ENCODE measurements at places on chromosomes 12 and 14. TPM values are rescaled to one million over a fixed set of nuclear protein-coding genes. Genes with fewer than 3 reads are reported as not detected.
A peak's percentile ranks its signal among the peaks of the same experiment; 100 is the strongest.

DNA sequence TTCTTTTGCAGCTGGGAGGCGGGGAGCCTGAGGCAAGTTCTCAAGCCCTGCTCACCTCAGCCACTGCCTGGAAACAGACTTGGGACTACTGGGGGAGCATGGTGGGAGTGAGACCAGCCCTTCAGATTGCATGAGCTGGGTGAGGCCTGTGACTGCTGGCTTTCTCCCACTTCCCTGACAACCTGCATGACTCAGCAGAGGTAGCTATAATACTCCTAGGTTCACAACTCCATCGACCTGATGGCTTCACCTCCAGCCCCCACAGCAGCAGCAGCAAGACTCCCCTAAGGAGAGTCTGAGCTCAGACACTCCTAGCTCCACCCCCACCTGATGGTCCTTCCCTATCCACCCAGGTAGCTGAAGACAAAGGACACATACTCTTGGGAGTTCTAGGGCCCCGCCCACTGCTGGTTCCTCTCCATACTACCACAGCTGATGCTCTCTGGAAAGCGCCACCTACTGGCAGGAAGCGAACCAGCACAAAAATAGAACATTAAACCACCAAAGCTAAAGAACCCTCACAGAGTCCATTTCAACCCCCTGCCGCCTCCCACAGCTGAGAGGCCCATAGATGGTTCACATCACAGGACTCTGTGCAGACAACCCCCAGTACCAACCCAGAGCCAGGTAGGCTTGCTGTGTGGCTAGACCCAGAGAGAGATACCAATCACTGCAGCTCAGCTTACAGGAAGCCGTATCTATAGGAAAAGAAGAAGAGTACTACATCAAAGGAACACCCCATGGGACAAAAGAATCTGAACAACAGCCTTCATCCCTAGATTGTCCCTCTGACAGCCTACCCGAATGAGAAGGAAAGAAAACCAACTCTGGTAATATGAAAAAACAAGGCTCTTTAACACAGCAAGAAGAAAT, 68.7 kb downstream of the RPAP3 start:
- DNase-seq: peak; percentile 59

DNA sequence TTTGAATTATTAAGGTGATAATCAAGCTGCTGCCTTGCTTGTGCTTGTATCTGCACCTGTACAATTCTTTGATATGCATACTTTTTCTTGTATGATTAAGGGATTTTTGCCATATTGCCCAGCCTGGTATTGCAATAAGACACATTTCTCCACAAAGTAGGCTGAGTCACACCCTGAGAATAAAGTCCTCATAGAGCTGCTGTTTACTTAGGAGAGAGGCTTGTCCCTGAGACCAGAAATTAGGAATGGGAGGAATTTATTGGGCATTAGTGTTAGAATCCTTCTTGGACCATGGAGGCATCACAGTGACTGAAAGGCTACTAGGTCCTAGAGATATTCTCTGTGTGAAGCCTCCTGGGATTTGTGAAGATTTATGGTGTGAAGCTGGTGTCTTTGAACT, 506.8 kb upstream of the FBXO33 start:
- no peak for DNase-seq

GRCh38 chr14:32813401-32813800, 125.3 kb upstream of the NPAS3 start:
- no peak for DNase-seq

The TUBA1B gene
- total RNA-seq: 613 TPM

DNA sequence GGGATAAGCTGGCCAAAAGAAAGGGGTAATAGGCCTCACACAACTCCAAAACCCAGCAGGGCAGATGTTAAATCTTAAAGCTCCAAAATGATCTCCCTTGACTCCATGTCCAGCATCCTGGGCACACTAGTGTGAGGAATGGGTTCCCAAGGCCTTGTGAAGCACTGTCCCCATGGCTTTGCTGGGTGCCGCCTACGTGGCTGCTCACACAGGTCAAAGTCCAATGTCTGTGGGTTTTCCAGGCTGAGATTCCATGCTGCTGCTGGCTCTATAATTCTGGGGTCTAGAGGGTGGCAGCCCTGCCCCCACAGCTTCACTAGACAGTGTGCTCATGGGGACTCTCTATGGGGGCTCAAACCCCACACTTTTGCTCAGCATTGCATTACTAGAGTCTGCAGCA, 145.3 kb upstream of the GRIN2B start:
- DNase-seq: no peak

The SLC6A15 gene
- total RNA-seq: 9.3 TPM

DNA sequence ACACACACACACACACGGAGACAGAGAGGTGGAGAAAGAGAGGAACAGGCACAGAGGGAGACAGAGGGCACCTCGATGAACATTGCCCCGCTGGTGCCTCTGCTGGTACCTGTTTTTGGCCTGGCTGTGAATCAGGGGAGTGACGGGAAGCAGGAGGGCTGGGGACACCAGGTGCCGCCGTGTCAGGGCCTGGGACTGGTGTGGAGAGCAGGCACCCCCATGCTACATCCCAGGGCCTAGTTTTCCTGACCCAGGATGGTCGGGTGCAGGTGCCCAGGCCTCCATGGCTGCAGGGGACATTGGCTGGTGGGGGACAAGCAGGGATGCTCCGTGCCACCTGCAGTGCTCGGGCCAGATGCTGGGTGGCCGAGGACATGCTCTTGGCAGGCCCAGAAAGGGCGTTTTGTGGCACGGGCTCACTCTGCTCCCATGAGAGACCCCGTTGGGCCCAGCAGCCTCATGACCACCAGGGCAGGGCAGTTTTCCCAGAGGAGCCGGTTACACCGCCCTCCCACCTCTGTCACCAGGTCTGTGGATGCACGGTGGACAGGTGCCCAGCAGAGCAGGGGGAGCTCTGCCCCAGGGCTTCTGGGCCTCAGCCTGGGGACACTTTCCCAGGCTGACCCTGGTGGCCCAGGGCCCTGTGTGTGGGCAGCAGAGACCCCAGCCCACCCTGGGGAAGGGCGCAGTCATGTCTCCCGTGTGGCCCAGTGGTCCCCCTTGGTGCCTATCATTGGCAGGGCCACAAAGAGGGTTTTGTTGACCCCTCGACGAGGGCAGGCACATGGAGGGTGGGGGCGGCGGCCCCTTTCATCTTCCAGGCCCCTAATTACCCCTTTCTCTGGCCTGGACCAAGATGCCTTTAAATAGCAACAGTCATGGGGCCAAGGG, 207.5 kb upstream of the RTL1 start:
- DNase-seq: no peak

GRCh38 chr14:104443391-104444158, 136.0 kb upstream of the C14orf180 start:
- DNase-seq: no peak

GRCh38 chr12:122861587-122861970, 26.3 kb downstream of the HIP1R start:
- no peak for DNase-seq

The HOXC13 gene
- not detected for total RNA-seq

The MGAT4C gene
- under 0.01 TPM for total RNA-seq

The L2HGDH gene
- 2.4 TPM for total RNA-seq

GRCh38 chr12:52044292-52044983, 6.8 kb upstream of the NR4A1 start:
- peak; percentile 85 for DNase-seq

GRCh38 chr14:31994391-31995033, 82.6 kb upstream of the ARHGAP5 start:
- DNase-seq: no peak

The NXPH4 gene
- under 0.01 TPM for total RNA-seq

The KSR2 gene
- total RNA-seq: 0.22 TPM

The CLEC4C gene
- total RNA-seq: not detected

- DNase-seq: no peak
Observed at GRCh38 chr14:59087240-59087639, 101.2 kb upstream of the DAAM1 start.

DNA sequence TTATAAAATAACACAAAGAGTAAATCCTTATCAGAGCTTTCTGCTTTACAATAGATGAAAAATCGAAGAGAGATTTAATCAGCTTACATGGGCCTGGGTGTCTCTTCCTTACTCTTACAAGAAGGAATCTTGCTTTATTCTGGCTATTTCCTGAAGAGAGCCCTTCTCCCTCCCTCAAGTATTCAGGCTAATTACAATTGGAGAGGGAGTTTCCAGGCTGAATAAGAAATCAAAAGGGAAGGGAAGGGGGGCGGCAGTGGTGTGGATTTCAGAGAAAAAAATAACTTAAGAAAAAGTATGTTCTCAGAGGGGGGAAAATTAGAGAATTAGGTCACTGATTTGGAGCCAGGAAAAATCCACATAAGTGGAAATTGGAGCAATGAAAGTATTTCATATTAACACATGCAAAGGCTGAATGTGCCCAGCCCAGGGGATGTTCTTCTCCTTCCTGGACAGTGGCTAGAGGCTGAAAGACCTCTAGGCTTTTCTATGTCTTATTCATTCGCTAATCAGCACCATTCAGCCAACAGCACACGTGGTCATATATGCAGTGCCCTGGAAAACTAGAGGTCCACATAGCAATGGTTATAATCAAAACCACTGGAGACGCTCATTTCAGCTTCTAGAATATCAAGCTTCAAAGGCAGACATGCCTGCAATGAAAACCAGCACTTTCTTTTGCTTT, 158.9 kb upstream of the BTG1 start:
- DNase-seq: no peak

The PIP4K2C gene
- 8.9 TPM for total RNA-seq

GRCh38 chr12:6818222-6818621, 3.4 kb upstream of the GPR162 start:
- DNase-seq: no peak

- DNase-seq: no peak
Observed at GRCh38 chr12:32944195-32944594, 47.6 kb upstream of the PKP2 start.

The PAN2 gene
- 10.9 TPM for total RNA-seq

DNA sequence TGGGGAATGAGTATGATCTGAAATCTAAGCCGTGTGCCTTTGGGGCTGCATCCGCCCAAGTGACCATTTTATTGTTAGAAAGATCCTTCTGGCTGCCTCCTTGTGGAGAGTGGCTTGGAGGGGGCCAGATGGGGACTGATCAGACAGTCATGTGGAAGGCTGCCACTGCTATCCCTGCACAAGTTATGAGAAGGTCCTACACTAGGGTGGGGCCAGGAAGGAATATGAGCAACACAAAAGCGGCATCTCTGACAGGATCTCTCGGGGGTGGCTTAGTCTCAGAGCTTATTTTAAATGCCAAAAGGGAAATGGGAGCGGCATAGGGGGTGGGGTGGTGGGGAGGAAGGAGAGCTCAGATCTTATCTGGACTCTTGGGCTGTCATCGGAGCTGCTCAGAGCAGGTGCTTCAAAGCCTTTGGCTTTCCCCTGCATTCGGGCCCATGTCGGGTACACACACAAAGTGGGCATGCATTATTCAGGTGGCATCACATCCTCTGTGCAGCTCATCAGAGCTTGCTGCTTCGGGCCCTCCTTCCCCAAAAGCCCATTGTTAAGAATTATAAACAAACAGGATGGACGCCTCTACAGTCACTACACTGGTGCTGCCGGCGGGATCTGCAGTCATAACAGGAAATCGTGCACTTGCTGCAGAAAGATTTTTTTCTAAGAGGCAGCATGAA, 805.4 kb downstream of the VRK1 start:
- DNase-seq: no peak

The APAF1 gene
- total RNA-seq: 23.8 TPM

The TAS2R46 gene
- total RNA-seq: 0.79 TPM

The PLEKHG7 gene
- total RNA-seq: not detected

The KRT5 gene
- not detected for total RNA-seq

The ACAD10 gene
- total RNA-seq: 10.9 TPM

The RBP5 gene
- 0.22 TPM for total RNA-seq

The TAS2R14 gene
- 0.87 TPM for total RNA-seq

The TAS2R30 gene
- 1.1 TPM for total RNA-seq

GRCh38 chr12:50720085-50720484, 43.8 kb upstream of the ATF1 start:
- no peak for DNase-seq

- no peak for DNase-seq
Observed at GRCh38 chr14:100844082-100844408, 18.1 kb downstream of the MEG3 start.

The GLT1D1 gene
- not detected for total RNA-seq

- DNase-seq: no peak
Observed at GRCh38 chr14:100120522-100121269, 38.7 kb downstream of the DEGS2 start.

The SIX4 gene
- 0.20 TPM for total RNA-seq

DNA sequence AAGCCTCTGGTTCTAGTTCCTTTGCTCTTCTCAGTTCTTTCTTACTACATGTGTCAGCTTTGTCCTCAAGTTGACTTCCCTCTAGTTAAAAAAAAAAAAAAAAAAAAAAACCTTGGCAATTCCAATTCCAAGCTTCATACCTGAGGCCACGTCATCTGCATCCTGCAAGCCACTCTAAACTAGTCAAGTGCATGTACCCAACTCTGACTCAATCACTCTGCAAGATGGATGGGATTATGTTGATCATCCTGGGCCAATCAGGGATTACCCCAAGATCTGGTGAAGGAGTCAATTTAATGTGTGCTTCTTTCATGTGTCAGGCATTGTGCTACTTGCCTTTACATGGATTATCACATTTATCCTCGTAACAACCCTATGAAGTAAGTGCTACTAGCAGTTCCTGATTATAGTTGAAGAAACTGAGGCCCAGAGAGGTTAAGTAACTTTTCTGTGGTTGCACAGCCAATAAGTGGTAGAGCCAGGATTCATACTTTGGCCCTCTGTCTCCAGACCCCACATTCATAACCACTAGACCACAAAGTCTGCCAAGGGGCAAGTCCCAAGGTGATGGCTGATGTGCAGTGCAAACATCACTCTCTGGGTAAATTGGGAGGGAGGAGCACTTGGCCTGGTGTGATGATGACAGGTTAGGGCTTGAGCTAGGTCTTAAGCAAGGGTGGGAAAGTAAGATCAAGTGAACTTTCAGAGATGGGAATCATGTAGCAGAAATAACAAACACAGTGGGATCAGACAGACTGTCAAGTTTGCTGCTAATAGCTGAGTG, 17.3 kb upstream of the CCND2 start:
- no peak for DNase-seq

DNA sequence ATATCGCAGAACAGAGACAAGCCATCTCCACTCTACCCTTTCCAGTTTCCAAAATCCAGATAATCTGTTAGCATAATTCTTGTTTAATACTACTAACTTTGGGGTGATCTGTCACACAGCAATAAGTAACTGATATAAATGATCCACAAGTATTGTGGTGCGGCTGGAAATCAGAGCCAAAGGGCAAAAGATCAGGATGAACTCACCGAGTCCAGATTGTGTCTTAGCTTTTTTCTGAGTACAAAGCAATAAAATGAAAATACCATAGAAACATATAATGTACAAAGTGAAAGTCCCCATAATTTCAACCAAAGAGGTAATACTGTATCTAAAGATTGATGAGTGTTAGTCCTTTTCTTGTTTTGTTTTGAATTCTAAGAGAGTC, 17.4 kb downstream of the HECTD1 start:
- no peak for DNase-seq

DNA sequence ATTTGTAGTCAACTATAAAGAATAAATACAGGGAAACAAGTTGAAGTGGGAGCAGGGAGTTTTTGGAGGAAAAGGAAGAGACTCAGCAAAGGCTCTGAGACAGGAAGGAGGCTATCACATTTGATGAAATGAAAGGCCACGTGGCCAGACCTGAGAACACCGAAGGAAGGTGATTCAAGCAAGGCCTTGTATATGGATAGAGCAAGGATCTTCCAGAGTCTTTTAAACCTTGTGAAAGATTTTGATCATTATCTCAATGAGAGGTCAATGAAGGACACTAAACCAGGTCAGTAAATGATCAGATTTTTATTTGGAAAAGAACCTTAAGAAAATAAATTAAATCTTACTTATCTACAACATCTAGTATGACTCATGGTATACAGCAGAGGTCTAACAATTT, 523.5 kb downstream of the SLC16A7 start:
- DNase-seq: no peak

- DNase-seq: peak; percentile 48
Observed at GRCh38 chr12:21607701-21608100, 3.1 kb upstream of the GYS2 start.
